CD4-positive, alpha-beta T cell treated with Interleukin-15 for 4 hours (primary cell): ENCODE measurements at places on chromosomes 6 and 20.

DNA sequence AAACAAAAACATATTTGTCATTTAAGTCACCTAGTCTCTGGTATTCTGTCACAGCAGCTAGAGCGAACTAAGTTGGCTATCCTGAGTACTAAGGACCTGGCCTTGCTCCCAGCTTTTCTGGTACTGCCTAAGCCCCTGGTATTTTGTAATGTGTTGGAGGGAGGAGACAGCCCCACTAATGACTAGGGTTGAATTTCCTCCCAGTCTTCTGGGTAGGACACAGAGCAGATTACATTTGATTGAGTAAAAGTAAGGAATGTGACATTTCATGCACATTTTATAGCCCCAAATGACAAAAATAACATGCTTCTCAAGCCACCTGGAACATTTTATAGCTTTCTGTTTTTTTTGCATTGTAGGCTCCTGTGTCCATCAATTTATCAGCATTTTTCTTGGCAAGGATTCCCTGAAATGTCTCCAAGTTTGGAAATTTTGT, 47.9 kb upstream of the DDR1 start:
- DNase-seq = no peak

- DNase-seq = no peak
These were observed 59.5 kb downstream of the SCAF8 start for GRCh38 chr6:154792761-154793160.

GRCh38 chr20:44349349-44349748, 6.2 kb upstream of the HNF4A start:
- DNase-seq = no peak

GRCh38 chr6:31947070-31947675, 1.3 kb downstream of the CFB start:
- no peak for DNase-seq

DNA sequence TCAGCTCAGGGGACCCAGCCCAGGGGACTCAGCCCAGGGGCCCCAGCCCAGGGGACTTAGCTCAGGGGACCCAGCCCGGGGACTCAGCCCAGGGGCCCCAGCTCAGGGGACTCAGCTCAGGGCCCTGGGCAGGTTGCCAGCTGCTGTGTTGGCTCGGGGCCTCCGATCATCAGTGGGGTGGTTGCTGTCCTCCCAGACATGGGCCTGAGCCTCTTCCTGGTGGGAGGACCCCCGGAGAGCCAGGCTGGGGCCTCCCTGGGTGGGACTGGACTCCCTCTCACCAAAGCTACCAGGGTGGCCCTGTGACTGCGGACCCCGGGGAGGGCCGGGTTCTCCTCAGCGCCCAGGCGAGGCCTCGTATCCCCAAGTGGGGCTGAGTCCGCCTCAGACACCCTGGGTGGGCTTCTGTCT, 4.4 kb downstream of the COL20A1 start:
- no peak for DNase-seq

DNA sequence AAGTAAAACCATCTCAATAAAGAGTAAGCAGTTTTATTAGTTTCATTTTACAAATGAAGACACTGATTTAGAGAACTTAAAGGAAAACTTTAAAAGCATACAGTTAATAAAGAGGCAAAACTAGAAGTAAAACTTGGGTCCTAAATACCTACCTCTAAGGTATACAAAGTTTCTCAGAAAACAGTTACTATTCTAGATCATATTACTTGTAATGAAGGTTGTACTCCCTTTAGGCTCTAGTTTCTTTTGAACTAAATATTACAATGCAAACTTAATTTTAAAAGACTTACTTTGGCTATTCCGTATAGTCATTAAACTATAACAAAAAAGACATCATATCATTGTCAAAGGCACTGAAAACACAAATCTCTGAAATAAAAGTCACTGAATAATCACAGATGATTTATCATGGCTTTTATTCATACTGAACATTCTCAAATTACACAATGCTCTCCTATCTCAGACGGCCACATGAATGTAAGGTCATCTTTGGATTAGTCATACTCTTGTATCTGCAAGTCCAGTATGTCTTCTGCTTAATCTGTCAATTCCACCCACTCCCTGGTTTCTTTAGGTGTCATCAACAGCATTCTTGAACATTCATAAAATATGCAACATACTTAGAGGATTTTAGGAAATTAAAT, 361.6 kb upstream of the RUNX2 start:
- DNase-seq = no peak

- no peak for DNase-seq
These were observed 128.7 kb upstream of the TRAF3IP2 start for GRCh38 chr6:111734068-111735061.

DNA sequence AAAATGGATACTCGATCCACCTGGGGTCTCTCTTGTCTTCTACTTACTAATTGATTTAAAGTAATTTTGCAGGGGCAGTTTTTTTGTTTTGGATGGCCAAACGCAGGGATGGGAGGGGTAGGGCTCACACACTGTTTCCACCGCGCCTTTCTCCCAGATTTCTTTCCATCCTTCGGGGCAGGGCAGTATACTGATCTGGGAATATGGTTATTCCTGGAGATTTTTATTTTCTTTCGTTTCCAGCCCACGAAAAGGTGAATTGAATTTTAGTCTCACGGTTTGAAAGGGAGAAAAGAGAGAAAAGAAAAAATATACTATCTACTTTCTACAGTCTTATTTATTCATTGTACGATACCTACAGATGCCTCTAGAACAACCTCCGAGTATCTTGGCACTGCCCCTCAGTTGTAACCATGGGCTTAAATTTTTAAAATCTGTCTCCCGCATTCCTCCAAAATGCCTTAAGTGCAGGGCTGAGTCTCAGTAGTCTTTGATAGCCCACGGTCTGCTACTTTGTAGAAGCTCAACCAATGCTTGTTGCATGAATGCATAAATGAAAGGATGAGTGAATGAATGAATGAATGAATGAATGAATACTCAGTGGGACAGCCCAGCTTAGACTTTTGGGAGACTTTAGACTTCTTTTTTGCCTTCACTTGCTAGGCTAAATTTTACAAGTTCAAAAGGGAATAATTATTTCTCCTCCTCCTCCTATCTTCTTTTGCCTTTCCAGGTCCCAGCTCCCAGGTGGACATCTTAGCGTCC, 18.1 kb upstream of the TRIM27 start:
- DNase-seq = no peak

DNA sequence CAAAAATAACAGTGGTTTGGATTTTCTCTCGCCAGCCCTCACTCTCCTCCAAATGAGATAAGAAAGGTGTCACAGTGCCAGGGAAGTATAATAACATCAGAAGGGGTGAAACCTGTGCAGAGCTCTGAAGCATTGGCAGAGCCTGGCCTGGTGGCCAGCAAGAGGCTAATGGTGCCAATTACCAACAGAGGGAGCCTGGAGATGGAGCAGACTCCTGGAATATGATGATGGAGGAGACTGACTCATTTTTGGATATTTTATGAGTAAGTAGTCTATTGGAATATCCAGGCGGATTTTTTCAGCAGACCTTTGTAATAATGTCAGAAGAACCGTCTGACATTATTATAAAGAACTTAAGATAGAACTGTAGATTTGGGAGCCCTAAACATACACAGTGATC, 442.6 kb upstream of the MARCKS start:
- DNase-seq = no peak

GRCh38 chr6:151729829-151730495, 77.5 kb upstream of the ESR1 start:
- no peak for DNase-seq

DNA sequence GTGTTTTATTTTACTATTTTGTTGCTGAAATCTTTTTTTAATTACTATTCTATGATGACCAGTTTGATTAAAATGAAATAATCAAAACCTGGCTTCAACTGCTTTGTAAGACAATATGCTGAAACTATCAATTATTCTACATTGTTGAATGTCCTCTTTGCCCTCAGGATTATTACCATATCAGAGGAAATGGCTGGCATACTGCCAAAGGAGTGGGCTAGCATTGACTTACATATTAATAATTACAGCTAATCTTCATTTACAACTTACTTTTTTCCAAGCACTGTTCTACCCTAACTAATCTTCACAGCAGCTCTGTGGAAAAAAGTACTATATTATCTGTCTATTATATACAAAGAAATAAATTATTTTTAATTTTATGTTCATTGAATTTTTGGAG, 560.5 kb downstream of the BCKDHB start:
- DNase-seq = no peak

DNA sequence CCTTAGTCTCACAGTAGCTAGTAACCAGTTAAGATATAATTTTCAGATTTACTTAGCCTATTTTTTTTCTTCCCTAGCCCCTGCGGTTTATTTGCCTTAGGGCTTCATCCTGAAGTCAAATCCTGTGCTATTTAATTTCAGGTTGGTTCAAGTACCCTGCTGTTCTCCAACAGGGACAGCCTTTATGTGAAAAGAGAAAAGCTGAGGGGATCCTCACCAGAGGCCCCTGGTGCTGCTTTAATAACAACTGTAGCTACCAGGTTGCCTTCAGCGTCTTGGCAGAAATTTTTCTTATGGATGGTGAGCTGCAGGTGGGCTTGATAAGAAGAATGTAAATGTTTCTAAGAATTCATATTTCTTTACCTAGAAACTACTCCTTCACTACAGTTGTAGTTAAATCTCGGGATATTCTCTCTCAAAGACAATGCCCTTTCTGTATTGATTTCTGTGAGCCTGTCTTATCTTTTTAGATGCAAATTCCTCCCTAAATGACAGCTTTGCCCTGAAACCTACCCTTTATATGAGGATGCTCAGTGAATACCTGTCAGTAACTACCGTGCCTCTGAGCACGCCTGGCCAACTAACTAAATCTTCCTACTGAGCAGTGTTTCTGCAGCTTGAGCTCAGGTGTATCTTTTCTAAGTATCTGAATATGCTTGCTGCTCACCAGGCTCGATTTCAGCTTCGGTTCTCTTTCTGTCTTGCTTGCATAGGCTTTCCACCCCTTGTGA, 320.5 kb downstream of the MMUT start:
- DNase-seq = no peak
